ENCODE measurements at places on chromosomes 6 and 20. TPM values are rescaled to one million over a fixed set of nuclear protein-coding genes. Genes with fewer than 3 reads are reported as not detected.

- DNase-seq = no peak
These were observed 19.4 kb upstream of the VNN1 start for GRCh38 chr6:132733283-132733682.

DNA sequence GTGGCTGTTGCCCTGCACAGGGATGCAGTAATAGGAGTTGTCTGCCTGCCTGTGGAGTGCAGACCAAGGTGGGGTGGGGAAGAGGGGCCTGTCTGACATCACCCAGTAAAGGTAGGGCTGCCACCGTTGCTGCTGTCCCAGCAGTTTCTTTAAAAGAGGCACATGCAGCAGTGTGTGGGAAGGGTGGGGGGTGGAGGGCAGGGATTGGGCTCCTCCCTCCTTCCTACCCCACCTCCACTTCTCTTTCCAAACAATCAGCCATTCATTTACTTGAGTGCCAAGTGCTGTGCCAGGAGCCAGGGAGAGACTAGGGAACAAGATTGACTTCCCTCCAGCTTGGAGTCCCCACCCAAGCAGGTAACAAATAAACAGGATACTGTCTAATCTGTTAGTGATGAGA is 66.8 kb upstream of the MYL9 start:
- peak; percentile 28 for DNase-seq

GRCh38 chr6:81906709-81907204 is 154.3 kb upstream of the TENT5A start:
- no peak for DNase-seq

NOX3 gene
- total RNA-seq = not detected

DNA sequence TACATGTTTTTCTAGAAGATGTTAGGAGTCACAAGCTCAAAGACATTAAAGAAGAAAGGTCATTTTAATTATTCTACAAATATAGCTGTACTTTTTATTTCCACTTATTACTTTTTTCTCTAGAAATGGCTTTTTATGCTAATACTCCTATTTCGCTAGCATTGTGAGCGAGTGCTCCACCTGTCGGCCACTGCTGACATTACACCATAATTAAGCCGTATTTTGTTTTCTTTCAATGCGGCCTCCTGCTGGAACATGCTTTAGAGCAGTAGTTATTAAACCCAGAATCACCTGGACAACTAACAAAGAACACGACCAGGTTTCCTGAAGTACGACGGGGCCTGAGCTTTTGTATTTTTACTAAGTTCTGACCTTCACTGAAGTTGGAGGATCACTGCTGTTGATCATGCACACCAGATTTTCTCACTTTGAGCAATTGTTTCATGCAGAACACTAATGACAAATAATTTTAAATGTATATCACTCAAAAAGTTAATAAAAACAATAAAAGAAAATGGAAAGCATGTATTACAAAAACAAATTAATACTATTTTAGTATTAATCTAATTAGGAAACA is 74.1 kb upstream of the PAK5 start:
- peak; percentile 23 for DNase-seq

GRCh38 chr6:114432400-114432799 is 89.6 kb upstream of the HS3ST5 start:
- DNase-seq = peak; percentile 8

- no peak for DNase-seq
These were observed 99.0 kb downstream of the GMPR start for GRCh38 chr6:16337295-16337975.

DNA sequence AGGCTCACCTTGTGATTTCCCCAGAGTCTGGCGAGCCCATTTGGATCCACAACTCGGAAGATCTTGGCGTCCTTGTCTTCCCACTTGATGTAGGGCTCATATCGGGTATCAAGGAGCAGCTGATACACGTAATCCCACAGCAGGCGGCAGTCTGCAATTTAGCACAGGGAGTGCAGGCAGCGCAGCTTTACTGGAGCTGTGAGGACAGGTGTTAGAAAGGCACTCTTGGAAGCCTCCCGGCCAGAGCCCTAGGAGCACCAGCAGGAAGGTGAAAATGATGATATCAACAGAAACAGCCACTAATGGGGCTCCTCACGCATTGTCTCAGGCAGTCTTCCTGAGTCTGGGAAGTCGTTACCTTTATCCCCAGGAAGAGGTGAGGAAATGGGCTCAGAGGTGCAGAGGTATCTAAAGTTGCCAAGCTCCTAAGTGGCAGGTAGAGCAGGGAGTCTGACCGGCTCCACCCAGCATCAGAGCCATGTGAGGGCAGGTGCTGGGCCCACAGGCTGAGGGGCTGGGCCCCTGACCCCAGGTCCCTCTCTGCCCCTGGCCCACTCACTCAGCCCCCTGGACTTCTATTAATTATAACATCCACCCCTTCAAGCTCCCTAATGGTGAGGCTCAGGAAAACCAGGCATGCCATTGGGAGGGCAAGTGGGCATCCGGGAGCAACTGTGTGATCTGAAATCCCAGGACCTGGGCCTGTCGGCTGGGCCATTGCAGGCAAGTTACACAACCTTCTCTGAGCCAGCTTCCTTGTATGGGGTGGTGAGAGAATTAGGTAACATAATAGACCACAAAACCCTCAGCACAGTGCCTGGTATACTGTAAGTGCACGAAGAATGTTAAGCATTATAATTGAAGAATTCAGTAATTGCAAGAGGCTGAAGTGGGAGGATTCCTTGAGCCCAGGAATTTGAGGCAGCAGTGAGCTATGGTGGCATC is 18.3 kb downstream of the ETV7 start:
- DNase-seq = no peak

All from H7 (cell line).